BE2C (cell line): ENCODE measurements at places on chromosomes 4 and X.

- no peak for DNase-seq
Measured at GRCh38 chrX:31228909-31229308, 157.1 kb upstream of the FTHL17 start.

- no peak for DNase-seq
Measured at GRCh38 chr4:78742300-78742699, 33.9 kb upstream of the BMP2K start.

DNA sequence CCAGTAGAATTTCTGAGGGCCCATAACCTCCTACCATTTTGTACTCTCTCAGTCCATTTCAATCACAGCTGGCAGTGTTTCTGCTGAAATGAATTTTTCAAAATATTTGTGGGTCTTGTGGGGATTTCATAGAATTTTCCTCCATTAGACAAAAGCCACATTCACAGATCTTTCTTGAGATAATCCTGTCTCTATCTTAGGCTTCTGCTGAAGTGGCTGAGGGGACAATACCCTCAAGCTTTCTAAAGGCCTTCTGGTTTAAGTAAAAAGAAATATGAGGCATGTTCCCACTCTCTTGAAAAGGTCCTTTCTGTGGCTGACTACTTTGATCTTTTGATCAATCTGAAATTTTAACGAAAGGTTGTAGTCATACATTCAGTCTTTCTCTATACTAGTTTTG lies 1930.0 kb upstream of the AGA start:
- DNase-seq, result no peak

DNA sequence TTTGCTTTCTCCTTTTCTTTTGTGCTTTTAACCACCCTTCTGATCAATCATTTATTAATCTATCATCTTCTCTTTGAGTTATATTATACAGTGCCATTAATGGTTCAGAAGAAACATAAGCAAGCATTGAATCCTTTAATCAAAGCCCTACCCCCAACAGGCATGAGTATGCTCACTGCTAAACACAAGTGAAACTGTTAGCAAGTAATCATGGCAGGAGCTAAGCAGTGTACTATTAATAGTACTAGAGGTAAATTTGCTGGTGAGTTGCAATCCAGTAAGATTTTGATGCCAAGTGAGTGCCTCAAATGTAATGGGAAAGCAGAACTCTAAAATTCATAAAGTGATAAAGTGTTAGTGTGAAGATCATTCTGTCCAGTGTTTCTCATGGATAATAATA lies 57.2 kb downstream of the FNIP2 start:
- DNase-seq, result no peak

DNA sequence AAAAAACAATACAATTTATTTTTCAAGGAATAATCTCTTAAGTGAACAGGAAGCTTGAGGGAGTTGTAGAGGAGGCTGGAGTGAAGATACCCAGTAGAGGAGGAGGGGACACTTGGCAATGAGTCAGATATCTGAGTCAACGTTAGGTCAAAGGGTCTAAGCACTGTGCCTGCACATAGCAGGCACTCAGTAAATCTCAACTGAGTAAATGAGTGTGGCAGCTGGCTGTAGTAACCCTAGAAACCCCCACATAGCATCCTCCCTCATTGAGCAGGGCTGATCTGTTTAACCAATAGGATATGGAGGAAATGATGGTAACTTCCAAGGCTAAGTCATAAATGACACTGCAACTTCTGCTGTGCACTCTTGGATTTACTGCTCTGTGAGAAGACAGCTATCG lies 186.0 kb upstream of the FAM241A start:
- DNase-seq, result no peak

DNA sequence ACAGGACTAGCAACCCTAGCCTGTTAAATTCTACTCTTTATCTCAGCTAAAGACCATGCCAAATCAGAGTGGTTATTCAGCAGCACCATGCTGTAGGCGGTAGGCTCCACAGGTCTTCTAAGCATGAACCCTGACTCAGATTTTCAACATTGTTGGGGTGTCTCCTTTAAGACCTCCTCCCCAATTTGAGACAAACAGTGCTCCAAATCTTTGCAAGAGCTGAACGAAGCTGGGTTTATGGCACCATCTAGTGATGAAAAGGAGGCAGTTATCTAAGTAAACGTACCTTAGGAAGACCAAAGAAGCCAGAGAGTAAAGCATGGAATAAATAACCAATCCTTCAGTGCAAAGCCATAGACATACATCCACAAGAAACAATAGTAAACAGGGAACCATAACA lies 334.5 kb upstream of the SLC7A11 start:
- no peak for DNase-seq

GRCh38 chr4:78669453-78669852 lies 106.7 kb upstream of the BMP2K start:
- no peak for DNase-seq

GRCh38 chrX:96692454-96692853 lies 7.8 kb downstream of the DIAPH2 start:
- no peak for DNase-seq

- no peak for DNase-seq
Measured at GRCh38 chr4:86011117-86011516, 348.7 kb downstream of the MAPK10 start.

- peak; percentile 5 for DNase-seq
Measured at GRCh38 chr4:114389070-114389685, 209.4 kb upstream of the UGT8 start.
